Skin of body (tissue), 3 donors: ENCODE measurements at places on chromosomes 7 and 10. TPM values are rescaled to one million over a fixed set of nuclear protein-coding genes. Genes with fewer than 3 reads are reported as not detected.

The STEAP1 gene
- total RNA-seq: 16.3 TPM

The NT5C2 gene
- 92.6 TPM for total RNA-seq

DNA sequence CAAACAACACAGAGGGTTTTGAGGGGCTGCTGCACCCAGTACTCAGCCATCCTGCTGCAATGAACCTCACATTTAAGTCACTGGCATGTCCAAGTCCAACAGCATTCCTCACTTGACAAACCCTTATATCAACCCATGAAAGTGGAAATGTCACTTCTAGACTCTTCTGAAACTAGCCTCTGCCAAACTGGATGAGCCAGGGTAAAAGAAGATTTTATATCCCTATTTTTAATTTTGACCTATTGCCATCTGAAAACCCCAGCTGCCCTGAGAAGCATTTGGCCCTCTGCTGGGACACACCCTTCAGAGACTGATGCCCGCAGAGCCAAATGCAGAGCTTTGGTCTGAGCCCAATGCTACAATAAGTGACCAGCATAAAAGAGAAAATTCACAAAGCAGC, 201.1 kb downstream of the ANK3 start:
- no peak for DNase-seq

- DNase-seq: no peak
Measured at GRCh38 chr10:23192712-23193434, 761 bp downstream of the PTF1A start.

- no peak for DNase-seq
Measured at GRCh38 chr7:135286876-135287275, 53.2 kb downstream of the STRA8 start.

DNA sequence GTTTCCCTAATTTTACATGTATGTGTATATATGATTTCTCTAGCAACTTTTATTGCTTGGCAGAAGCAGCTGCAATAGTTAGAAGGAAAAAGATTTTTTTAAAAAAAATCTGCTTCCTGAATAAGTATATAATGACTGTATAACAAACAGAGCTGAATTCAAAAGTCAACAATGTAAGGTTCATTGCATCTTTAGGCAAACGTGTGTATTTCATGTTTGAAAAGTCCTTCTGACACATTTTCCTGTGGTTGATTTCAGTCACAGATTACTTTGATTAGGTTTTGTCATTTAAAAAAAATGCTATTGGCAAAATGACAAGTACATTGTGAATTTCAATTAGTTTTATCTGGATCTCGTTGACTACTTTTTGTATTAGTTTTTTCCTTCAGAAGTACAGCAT, 231.0 kb downstream of the CSTF2T start:
- DNase-seq: no peak

DNA sequence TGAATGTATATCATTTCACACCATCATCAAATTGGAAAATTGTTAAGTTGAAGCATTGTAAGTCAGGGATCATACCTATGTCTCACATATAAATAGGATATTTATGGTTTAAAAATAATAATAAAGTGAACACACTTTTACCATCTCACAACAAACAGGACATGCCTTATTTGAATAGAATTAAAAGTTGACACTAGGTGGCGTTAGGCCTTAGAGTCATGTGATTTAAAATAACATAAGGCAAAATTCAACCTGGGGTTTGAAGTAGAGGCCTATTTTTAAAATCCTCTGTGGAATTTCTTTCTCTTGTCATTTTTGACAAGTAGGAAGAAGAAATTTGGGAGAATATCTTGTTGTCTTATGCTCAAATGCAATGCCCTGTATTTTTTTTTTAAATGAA, 184.7 kb upstream of the PCDH15 start:
- no peak for DNase-seq

DNA sequence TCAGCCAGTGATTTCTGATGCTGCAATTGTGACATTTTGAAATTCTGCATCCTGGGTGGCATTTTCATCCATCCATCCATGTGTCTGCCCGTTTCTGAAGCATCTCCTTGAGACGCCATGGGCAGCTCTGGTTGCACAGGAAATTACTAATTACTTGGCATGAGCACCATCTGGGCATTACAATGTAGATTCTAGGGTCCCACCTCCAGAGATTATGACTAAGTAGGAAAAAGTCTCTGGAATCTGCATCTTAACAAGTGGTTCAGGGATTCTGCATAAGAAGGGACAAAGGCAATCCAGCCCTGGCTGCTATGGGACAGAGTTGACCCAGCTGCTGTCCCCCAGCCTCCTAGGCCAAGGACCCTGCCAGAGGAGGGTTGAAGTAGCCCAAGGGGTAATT, 65.3 kb downstream of the CUZD1 start:
- DNase-seq: no peak

The GATA3 gene
- 16.0 TPM for total RNA-seq

The ZNF746 gene
- total RNA-seq: 9.3 TPM

- DNase-seq: no peak
Measured at GRCh38 chr7:27515933-27516332, 146.8 kb downstream of the HIBADH start.

The UNC5B gene
- 11.2 TPM for total RNA-seq

- DNase-seq: no peak
Measured at GRCh38 chr7:108311446-108312168, 144.6 kb downstream of the NRCAM start.

DNA sequence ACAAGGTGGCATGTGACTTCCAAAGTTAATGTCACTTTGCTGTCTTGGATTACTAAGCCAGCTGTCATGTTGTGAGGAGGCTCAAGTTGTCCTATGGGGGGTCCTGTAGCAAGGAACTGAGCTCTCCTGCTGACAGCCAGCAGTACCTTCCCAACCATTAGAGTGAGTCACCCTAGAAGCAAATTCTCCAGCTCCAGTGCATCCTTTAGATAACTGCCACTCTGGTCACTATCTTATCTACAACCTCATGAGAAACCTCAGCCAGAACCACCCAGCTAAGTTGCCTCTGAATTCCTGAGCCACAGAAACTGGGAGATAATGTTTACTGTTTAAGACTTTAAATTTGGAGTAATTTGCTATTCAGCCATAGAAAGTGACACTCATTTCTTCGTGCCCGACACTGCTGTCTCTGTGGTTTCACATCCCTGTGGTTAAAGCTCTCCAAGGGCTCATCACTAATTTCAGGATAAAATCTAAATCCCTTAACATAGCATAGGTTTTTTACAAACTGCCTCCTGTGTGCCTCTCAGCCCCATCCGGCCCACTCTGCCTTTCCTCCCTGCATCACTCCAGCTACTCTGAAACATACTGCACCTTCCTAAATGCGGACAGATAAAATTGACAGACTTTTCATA, 83.5 kb downstream of the PRR15 start:
- no peak for DNase-seq

DNA sequence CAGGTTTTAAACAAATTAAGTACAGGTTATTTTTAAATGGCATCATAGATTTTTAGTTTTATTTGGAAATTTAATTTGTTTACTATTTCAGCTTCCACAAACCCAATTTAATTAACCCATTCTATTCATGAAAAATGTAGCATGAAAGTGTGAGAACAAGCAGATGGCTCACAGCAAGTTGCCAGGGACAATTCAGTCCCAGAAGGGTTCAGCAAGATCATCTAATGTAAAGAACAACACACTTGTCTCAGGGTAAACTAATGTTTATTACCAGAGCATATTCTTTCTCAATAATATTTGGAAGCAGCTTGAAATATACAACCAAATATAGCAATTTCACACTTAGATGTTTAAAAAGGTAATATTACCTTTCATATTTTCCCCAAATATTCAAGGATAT, 166.9 kb upstream of the SLC13A1 start:
- no peak for DNase-seq

- DNase-seq: no peak
Measured at GRCh38 chr10:5910323-5911100, 20.5 kb downstream of the FBH1 start.

DNA sequence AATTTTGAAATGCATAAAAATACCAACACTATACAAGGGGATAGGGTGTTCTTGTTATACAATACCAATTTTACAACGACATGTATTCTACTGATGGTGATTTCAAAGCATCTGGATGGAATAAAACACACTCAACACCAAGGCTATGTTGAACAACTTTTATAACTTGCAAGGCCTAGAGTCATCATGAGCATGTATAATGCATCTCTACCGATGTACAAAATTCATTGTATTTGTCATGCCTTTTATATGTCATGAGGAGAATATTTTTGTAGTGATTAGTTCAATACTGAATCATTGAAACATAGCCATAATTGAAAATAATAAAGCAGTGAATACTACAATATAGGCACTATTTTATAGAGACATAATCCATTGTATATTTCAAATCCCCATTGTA, 160.2 kb downstream of the ETV1 start:
- DNase-seq: no peak

The SPOCK2 gene
- total RNA-seq: 0.79 TPM

DNA sequence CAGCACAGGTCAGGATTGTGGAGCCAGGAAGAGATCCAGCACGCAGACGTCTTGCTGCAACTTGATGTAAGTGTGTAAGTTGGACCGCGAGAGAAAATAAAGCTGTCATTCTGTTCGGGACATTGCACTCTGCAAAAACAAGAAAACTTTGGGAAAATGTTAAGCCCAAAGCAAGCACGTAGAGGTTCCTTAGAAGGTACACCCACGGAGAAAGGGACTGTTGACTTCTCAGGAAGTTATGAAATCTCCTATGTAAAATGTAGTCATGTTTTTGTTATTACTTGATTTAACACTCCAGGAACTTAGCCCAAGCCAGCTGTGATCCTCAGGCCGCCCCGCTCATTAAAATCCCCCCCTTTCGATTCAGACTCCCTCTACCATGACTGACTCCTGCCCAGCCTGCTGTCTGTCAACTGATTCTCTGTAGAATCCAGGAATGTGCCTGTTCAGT, 196.1 kb upstream of the TCF7L2 start:
- DNase-seq: no peak

DNA sequence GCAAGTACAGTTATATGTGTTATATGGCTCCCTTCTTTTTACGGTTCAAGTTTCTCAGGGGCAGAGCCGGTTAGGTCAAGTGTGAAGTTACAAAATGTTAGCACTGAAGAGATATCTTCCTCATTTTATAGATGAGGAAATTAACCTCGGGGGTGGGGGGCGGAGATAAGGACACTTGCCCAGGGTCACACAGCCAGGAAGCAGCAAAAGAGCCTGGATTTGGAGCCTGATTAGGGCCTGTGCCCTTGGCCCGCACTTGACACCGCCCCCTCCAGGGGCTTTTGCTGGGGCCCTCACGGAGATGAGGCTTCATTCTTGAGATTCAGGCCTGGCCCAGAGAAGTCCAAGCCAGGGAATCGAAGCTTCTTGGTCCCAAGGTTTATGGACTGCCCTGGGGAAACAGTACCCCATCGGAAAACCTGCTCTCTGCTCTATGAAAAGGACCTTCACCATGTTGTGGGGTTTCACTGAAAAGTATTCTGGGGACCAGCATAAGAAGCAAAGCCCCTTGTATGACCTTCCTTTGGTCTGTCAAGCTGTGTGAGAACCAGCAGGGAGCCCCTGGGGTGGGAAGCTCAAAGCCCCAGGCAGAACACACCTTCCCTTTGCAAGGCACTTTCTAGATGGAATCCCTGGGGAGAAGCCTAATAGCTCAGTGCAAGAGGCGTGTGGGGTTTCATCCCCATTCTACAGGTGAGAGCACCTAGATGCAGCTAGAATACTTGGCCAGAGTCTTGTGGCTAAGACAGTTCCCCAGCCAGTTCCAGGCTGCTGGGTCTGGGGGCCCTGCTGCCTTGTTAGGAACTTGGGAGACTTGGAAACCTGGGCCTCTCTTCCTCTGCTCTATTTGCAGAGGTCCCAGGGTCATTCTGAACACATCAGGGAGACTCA, 21.9 kb downstream of the UNC5B start:
- DNase-seq: no peak

DNA sequence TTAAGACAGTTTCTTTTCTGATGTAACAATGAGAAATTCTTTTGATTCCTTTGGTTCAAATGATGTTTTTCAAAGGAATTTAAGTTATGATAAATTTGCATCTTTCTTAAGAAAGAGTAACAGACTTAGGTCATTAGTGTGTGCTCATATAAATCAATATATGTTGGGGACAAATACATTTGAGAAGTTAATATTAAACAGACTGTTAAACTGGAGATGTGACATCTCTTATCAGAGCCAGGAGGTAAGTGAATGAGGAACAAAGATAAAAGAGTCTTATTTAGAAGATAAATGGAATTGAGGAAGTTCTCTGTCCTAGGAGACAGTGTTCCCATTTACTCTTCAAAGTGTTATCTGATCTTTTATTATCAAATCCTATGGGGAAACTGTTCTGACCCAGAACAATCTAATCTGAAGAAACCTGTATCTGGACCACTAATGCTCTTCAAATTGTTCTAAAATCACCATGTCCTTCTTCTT, 104.8 kb upstream of the LAMB4 start:
- DNase-seq: no peak

- DNase-seq: no peak
Measured at GRCh38 chr10:8044908-8045725, 9.4 kb upstream of the GATA3 start.

- DNase-seq: no peak
Measured at GRCh38 chr7:101868191-101868950, 50.9 kb downstream of the CUX1 start.

The SUN3 gene
- total RNA-seq: not detected

DNA sequence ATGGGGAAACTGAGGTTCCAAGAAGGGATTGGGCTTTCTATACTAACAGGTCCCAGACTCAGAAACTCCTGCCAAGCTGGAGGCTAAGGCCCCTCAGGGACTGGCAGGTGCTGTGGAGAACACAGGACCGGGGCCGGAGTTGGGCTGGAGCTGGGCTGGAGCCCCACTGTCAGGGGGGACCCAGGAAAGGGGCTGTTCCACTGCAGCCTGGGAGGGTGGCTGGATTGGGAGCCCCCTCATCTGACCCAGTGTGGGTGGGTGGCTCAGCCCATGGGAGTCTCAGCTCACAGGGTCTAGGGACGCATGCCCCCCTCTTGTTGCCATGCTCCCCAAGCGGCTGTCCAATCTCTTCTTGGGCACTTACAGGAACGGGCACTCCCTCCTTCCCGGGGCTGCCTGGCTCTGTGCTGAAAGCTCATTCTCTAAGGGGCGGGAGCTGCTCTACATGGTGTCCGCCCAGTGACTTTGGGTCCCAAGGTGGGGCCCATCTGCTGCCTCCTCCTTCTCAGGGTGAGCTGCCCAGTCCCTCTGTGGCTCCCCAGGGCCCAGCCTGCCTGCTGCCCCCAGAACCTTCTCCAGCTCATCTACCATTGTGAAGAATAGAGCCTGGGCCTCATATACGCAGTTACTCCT, 126.5 kb downstream of the MYL10 start:
- no peak for DNase-seq

GRCh38 chr7:67463983-67464382, 467.4 kb downstream of the TYW1 start:
- DNase-seq: peak; percentile 24

DNA sequence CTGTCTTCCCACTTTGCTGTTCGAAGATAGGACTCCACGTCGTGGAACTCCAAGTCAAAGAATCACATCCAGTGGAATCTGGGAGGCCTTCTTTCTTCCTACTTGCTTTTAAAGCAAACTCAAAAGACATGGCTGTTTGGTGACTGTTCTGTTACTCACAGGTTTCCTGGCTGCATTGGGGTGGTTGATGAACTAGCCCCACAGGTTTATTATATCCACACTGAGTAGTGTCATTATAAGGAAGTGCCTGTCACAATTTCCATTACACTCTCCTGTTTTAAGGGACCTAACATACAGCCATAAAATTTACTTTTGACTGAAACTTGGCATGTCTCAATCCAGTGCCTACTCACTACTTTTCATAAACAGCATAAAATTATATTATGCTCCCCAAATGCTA, 287.3 kb upstream of the SP4 start:
- DNase-seq: no peak
